ENCODE measurements at places on chromosomes 6 and 20. TPM values are rescaled to one million over a fixed set of nuclear protein-coding genes. Genes with fewer than 3 reads are reported as not detected.

- no peak for DNase-seq
Observed at GRCh38 chr6:168126566-168127383, 47.8 kb upstream of the FRMD1 start.

DNA sequence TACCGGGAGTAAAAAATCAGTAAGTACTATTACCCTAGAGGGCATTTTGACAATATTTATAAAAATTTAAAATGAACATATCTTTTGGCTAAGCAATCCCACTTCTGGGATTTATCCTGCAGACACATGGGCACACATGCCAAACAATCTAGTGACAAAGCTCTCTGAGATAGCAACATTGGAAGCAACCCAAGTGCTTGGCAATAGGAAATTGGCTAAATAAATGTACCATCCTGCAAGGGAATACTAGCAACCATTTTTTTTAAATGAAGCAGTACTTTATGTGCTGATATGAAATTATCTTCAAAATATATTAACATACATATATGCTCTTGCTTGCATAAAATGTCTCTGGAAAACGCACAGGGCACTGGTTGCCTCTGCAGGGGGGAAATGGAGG is 133.8 kb downstream of the SNX5 start:
- DNase-seq = peak; percentile 22

Gene IL17F
- not detected for polyA plus RNA-seq

Gene C20orf144
- 0.41 TPM for polyA plus RNA-seq

Gene CASS4
- 10.4 TPM for polyA plus RNA-seq
